ENCODE measurements at places on chromosomes 3 and 15.

DNA sequence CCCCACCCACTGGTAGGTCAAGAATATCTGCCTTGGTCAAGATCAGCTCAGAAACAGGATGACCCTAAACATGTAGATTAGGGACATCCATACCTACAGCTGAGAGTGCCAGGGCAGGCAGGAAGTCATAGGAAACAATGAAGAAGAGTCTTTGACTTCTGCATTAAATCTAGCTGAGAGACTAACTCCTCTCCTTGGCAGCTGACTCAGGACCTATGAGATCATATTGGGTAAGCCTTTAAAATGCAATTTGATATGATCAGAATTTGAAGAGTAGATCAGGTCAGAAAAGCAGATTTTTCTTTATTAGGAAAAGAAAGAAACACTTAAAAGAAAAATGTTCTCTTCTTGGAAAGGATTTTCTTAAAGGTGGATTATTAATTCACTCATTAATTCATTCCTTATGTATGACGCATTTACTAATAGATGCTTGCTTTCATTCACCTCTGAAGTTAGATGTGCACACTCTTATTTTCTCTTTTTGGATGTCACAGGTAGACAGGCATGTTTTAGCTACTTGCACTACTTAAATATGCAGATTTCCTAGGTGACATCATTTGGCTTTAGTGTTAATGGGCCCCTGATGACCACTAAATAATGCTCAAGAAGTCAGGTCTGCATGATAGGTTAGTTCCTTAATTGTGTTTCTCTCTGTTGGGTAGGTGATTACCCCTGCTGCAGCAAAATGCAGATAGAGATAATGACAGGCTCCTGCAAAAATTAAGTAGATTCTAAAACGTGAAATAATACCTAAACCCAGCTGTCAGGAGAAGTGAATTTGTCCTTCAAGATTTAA, 35.7 kb upstream of the GSK3B start:
- no peak for DNase-seq

DNA sequence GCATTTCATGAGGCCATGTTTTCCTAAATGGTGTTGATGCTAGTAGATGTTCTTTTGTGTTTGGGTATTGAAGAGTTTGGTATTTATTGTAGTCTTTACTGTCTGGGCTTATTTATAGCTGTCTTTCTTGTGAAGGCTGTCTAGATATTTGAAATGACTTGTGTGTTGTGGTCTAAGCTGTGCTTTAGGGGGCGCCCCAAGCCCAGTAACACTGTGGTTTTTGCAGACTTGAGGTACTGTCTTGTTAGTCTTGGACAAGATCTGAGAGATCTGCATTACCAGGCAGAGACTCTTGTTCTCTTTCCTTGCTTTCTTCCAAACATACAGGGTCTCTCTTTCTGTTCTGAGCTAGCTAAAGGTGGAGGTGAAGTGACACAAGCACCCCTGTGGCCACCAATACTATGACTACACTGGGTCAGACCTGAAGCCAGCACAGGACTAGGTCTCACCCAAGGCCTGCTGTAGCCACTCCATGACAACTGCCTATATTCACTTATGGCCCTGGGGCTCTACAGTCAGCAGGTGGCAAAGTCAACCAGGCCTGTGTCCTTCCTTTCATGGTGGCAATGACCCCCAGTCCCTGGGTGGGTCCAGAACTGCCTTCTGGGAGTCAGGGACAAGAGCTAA, 152.1 kb upstream of the TBC1D5 start:
- DNase-seq, result no peak

- peak; percentile 14 for DNase-seq
Observed at GRCh38 chr3:48466386-48467109, 20.0 kb downstream of the ATRIP start.

- no peak for DNase-seq
Observed at GRCh38 chr15:50736823-50737222, 28.7 kb downstream of the SPPL2A start.

- no peak for DNase-seq
Observed at GRCh38 chr3:190026154-190026553, 94.5 kb downstream of the P3H2 start.

All from central memory CD4-positive, alpha-beta T cell (primary cell).